Endodermal cell (in vitro differentiated cells): ENCODE measurements at places on chromosomes 1 and 21. TPM values are rescaled to one million over a fixed set of nuclear protein-coding genes. Genes with fewer than 3 reads are reported as not detected.

DNA sequence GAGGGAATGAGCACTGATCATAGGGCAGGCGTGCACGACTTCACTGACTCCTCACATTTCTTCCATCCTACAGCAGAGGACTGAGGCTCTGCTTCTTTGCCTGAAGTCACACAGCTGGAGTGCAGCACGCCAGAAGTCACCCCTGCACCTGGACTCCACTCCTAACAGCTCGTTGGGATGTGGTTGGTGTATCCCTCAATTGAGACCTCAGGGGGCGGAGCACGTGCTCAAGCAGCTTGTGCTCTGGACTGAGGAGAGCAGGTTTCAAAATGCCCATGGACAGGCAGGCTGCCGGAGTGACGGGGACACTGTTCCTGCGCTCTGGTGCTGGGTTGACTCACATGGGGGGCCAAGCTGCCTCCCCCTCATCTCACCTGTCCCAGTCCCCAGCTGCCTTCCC is 13.9 kb downstream of the CHIT1 start:
- H3K36me3 ChIP-seq = no peaks in the 10 kb centered on the region
- no peaks in the 10 kb centered on the region for H3K27me3 ChIP-seq
- H3K27ac ChIP-seq = no peak overlapping the region
- H3K4me1 ChIP-seq = no peaks in the 10 kb centered on the region
- H3K4me3 ChIP-seq = no peak overlapping the region

ARMH1 gene
- total RNA-seq = 3.9 and 4.0 TPM in 2 replicates

DNA sequence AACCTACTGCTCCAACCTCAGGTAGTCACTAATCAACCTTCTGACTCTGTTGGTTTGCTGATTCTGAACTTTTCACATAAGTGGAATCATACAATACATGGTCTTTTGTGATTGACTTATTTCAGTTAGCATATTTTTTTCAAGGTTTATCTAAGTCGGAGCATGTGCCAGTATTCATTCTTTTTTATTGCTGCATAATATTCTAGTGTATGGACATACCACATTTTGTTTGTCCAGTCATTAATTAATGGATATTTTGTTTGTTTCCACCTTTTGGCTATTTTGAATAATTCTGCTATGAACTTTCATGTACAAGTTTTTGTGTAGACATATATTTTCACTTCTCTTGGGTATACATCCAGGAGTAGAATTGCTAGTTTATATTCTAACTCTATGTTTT is 53.0 kb upstream of the LRRN2 start:
- no peak overlapping the region for H3K27ac ChIP-seq
- H3K27me3 ChIP-seq = no peaks in the 10 kb centered on the region
- no peak overlapping the region for H3K4me3 ChIP-seq
- H3K4me1 ChIP-seq = peaks cover 17% of the 10 kb centered on the region
- H3K36me3 ChIP-seq = no peaks in the 10 kb centered on the region

- H3K4me3 ChIP-seq = no peak overlapping the region
- DNase-seq = no peak
- H3K27me3 ChIP-seq = no peaks in the 10 kb centered on the region
- H3K27ac ChIP-seq = no peak overlapping the region
Observed at GRCh38 chr1:54396261-54396933, 9.8 kb downstream of the SSBP3 start.

GRCh38 chr1:62355095-62355494 is 35.9 kb upstream of the KANK4 start:
- no peaks in the 10 kb centered on the region for H3K36me3 ChIP-seq
- no peak for DNase-seq
- no peak overlapping the region for H3K4me3 ChIP-seq
- no peak overlapping the region for H3K27ac ChIP-seq

CASQ2 gene
- total RNA-seq = 0.14 TPM in 1 of 2 replicates, not detected in the other

- H3K27me3 ChIP-seq = no peaks in the 10 kb centered on the region
- H3K4me1 ChIP-seq = no peaks in the 10 kb centered on the region
- no peak overlapping the region for H3K4me3 ChIP-seq
- DNase-seq = no peak
- H3K27ac ChIP-seq = no peak overlapping the region
- no peaks in the 10 kb centered on the region for H3K36me3 ChIP-seq
Observed at GRCh38 chr1:161921990-161922389, 101.7 kb downstream of the OLFML2B start.

ENAH gene
- 264 and 267 TPM in 2 replicates for total RNA-seq

GRCh38 chr1:160431006-160431405 is 30.6 kb downstream of the VANGL2 start:
- no peak for DNase-seq
- no peak overlapping the region for H3K4me3 ChIP-seq
- H3K4me1 ChIP-seq = no peaks in the 10 kb centered on the region
- peaks cover 20% of the 10 kb centered on the region for H3K36me3 ChIP-seq
- no peak overlapping the region for H3K27ac ChIP-seq
- no peaks in the 10 kb centered on the region for H3K27me3 ChIP-seq

GRCh38 chr1:23597635-23598388 is 38.5 kb upstream of the ID3 start:
- H3K4me1 ChIP-seq = peaks cover 20% of the 10 kb centered on the region
- H3K4me3 ChIP-seq = no peak overlapping the region
- H3K36me3 ChIP-seq = no peaks in the 10 kb centered on the region
- DNase-seq = peak; percentile 71
- no peaks in the 10 kb centered on the region for H3K27me3 ChIP-seq

- H3K4me3 ChIP-seq = no peak overlapping the region
- no peak for DNase-seq
- H3K36me3 ChIP-seq = no peaks in the 10 kb centered on the region
- peaks cover 9% of the 10 kb centered on the region for H3K4me1 ChIP-seq
- H3K27ac ChIP-seq = no peak overlapping the region
Observed at GRCh38 chr1:41367288-41367642, 6.0 kb downstream of the FOXO6 start.

NUP210L gene
- total RNA-seq = 0.05 and 0.07 TPM in 2 replicates

DNA sequence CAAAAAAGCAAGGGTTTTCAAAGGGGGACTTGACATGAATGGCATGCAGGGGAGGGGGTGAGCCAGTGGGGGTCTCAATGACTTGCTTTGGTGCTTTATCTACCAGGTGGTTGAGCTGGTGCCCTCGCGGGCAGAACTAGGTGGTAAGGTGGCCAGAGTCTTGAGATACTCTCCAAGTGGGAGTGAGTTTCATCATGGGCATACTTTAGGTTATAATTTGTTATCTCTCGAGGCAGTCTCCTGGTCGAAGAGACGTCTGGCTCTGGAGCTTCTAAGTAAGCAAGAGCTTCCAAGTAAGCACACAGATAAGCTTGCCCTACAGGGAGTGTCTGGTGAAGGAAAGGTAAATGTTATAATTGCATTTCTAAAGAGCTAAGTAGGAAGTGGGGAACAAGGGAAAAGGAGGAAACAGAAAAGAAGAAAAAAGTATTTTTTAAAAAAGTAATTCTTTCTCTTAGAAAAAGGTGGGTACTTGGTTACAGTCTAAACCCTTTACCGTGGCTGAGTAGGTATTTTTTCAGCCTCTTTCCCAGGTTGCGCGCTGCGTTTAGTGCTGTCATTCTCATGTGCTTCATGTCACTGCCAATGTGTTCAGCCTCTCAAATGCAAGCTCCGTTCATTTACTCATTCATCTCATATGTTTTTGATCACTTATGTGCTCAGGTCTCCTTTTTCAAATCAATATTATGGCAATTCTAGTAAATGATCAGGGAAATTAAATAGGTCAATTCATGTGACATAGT is 31.6 kb upstream of the DNAJC6 start:
- peak overlapping the region; percentile 73 for H3K4me3 ChIP-seq
- no peaks in the 10 kb centered on the region for H3K36me3 ChIP-seq
- no peak overlapping the region for H3K27ac ChIP-seq
- DNase-seq = no peak

DNA sequence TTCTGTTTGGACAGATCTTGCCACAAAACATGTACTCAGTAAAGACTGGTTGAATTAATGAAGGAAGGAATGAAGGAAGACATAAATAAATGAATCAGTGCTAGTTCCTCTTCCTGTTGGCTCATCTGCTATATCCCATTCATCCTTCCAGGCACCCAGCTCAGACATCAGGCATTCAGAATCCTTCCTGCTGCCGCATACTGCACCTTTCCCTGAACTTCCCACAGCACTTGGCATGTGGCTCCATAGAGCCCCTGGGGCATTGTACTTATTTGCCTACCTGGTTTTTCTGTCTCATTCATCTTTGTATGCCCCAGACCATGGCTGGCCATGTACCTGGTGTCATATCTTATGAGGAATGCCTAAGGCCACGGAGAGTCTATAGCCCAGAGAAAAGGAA is 34.4 kb upstream of the ZNF648 start:
- peaks cover 4% of the 10 kb centered on the region for H3K4me1 ChIP-seq
- no peaks in the 10 kb centered on the region for H3K36me3 ChIP-seq
- no peak overlapping the region for H3K27ac ChIP-seq

DNA sequence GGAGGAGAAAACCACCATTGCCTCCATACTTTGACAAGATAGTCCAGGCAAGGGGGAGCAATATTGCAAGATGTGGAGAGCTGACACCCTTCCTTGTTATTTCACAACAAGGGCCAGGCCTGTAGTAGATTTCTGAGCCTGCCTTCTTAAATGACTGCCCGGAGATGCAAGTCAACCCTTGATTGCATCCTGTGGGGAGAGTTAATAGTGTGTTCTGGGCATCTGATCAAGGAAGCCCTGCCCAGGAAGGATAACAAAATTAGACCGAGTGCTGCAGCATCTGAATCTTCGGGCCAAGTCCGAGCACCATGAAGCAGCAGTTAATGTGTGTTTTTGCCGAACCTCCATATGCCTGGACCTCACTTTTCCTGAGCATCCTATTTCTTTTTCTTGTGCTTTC is 382.3 kb downstream of the PRDM2 start:
- H3K27me3 ChIP-seq = no peaks in the 10 kb centered on the region
- H3K4me3 ChIP-seq = no peak overlapping the region
- DNase-seq = no peak
- H3K36me3 ChIP-seq = no peaks in the 10 kb centered on the region
- H3K27ac ChIP-seq = no peak overlapping the region

UBASH3A gene
- total RNA-seq = not detected in 3 replicates

GRCh38 chr1:207996636-207997035 is 85.7 kb upstream of the CD34 start:
- H3K4me3 ChIP-seq = no peak overlapping the region
- H3K27ac ChIP-seq = no peak overlapping the region
- DNase-seq = peak; percentile 12
- H3K27me3 ChIP-seq = no peaks in the 10 kb centered on the region
- no peaks in the 10 kb centered on the region for H3K4me1 ChIP-seq

GRCh38 chr1:34591751-34592629 is 162.9 kb upstream of the GJB5 start:
- H3K4me3 ChIP-seq = no peak overlapping the region
- no peak overlapping the region for H3K27ac ChIP-seq
- peaks cover 8% of the 10 kb centered on the region for H3K27me3 ChIP-seq

LCE1D gene
- not detected in 2 replicates for total RNA-seq

- H3K27ac ChIP-seq = no peak overlapping the region
- peaks cover 8% of the 10 kb centered on the region for H3K4me1 ChIP-seq
- no peak overlapping the region for H3K4me3 ChIP-seq
Observed at GRCh38 chr1:27609210-27609555, 5.2 kb upstream of the AHDC1 start.
